ENCODE measurements at places on chromosomes 11 and 22. TPM values are rescaled to one million over a fixed set of nuclear protein-coding genes. Genes with fewer than 3 reads are reported as not detected.

- DNase-seq: no peak
- no peaks in the 10 kb centered on the region for H3K4me1 ChIP-seq
- H3K36me3 ChIP-seq: no peaks in the 10 kb centered on the region
- H3K4me3 ChIP-seq: no peak overlapping the region
- H3K27ac ChIP-seq: no peak overlapping the region
- no peaks in the 10 kb centered on the region for H3K27me3 ChIP-seq
These were observed 6.8 kb downstream of the ALDH3B2 start for GRCh38 chr11:67667490-67668191.

GRCh38 chr22:39313258-39314001, 6.0 kb downstream of the RPL3 start:
- H3K4me1 ChIP-seq: peaks cover 70% of the 10 kb centered on the region
- DNase-seq: no peak
- no peak overlapping the region for H3K4me3 ChIP-seq
- H3K27me3 ChIP-seq: no peaks in the 10 kb centered on the region
- H3K36me3 ChIP-seq: peaks cover 66% of the 10 kb centered on the region

DNA sequence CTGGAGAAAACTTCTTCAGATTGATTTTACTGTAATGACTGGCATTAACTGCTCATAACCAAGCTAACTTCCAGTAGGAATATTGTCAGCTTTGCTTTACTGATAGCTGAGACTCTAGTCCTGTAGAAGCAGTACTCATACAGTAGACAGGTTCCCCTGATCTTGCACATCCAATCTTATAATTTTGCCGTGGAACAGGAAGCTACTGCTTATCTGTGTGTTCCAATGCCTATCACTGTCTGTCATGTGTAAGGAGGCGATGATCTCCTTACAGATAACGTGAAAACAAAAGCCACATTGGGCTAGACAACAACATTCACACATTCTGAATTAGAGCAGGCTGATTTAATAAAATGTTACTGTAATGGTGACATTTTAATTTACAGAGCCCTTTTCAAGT, 13.2 kb downstream of the HSD17B12 start:
- no peak overlapping the region for H3K27ac ChIP-seq
- no peak for DNase-seq
- H3K27me3 ChIP-seq: no peaks in the 10 kb centered on the region
- H3K4me1 ChIP-seq: no peaks in the 10 kb centered on the region
- no peaks in the 10 kb centered on the region for H3K36me3 ChIP-seq

GRCh38 chr22:25757686-25758085, 15.7 kb downstream of the MYO18B start:
- DNase-seq: no peak
- no peaks in the 10 kb centered on the region for H3K27me3 ChIP-seq
- H3K4me3 ChIP-seq: no peak overlapping the region

CDC42EP2 gene
- total RNA-seq: 18.3 TPM

C22orf31 gene
- total RNA-seq: not detected

BLID gene
- not detected for total RNA-seq

TBX10 gene
- total RNA-seq: not detected

GNAZ gene
- total RNA-seq: 18.4 TPM

CCND1 gene
- 141 TPM for total RNA-seq

GRCh38 chr11:129090056-129090455, 102.1 kb downstream of the ARHGAP32 start:
- no peak for DNase-seq
- no peaks in the 10 kb centered on the region for H3K4me1 ChIP-seq
- no peaks in the 10 kb centered on the region for H3K36me3 ChIP-seq
- no peaks in the 10 kb centered on the region for H3K27me3 ChIP-seq

OOSP1 gene
- total RNA-seq: not detected

GRCh38 chr22:22740560-22741276, 96.3 kb downstream of the GGTLC2 start:
- no peaks in the 10 kb centered on the region for H3K36me3 ChIP-seq
- H3K4me1 ChIP-seq: no peaks in the 10 kb centered on the region
- H3K27me3 ChIP-seq: no peaks in the 10 kb centered on the region
- H3K27ac ChIP-seq: no peak overlapping the region
- no peak overlapping the region for H3K4me3 ChIP-seq

DNA sequence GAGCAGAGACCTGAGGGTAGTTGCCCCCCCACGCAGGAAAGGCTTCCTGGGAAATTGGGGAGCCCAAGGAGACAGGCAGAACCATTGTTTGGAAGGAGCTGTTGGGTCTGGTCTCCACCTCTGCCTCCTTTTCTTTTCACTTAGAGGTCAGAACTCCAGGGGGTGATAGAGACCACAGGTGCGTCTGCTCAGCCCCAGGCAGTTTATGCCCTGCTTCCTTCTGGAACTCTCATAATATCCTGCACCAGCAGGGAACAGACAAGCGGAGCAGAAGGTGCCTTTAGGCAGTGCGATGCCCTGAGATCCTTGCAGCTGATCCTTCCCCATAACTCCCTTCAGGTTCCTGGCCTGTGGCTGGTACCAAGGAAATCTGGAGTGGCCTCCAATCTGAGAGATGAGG, 120.2 kb downstream of the NECTIN1 start:
- no peaks in the 10 kb centered on the region for H3K27me3 ChIP-seq
- H3K36me3 ChIP-seq: no peaks in the 10 kb centered on the region
- DNase-seq: no peak
- no peaks in the 10 kb centered on the region for H3K4me1 ChIP-seq
- no peak overlapping the region for H3K27ac ChIP-seq
- H3K4me3 ChIP-seq: no peak overlapping the region

GRCh38 chr11:35785287-35786167, 123.0 kb downstream of the TRIM44 start:
- no peaks in the 10 kb centered on the region for H3K27me3 ChIP-seq
- H3K27ac ChIP-seq: no peak overlapping the region
- H3K4me1 ChIP-seq: peaks cover 43% of the 10 kb centered on the region

DNA sequence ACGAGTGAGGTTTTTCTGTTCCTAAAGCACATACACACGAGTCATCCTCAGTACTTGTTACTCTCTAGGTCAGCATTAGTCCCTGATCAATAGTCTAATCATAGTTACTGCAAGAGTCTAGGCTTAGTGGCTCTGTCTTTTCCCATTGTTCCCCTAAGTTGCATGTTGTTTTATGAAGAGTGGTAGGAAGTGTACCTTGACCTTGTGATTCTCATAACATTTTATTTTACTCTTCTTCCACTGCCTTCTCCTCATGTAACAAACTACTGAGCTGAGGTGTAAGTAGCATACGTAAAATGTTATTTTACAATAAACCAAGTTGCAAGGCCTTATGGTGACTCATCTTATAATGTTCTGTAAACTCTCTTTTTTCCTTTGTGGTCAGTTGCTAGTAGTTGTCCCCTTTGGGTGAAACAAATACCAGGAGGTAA, 15.0 kb downstream of the METTL15 start:
- H3K4me3 ChIP-seq: no peak overlapping the region
- H3K27ac ChIP-seq: no peak overlapping the region
- no peak for DNase-seq
- no peaks in the 10 kb centered on the region for H3K27me3 ChIP-seq
- peaks cover 17% of the 10 kb centered on the region for H3K36me3 ChIP-seq

DNA sequence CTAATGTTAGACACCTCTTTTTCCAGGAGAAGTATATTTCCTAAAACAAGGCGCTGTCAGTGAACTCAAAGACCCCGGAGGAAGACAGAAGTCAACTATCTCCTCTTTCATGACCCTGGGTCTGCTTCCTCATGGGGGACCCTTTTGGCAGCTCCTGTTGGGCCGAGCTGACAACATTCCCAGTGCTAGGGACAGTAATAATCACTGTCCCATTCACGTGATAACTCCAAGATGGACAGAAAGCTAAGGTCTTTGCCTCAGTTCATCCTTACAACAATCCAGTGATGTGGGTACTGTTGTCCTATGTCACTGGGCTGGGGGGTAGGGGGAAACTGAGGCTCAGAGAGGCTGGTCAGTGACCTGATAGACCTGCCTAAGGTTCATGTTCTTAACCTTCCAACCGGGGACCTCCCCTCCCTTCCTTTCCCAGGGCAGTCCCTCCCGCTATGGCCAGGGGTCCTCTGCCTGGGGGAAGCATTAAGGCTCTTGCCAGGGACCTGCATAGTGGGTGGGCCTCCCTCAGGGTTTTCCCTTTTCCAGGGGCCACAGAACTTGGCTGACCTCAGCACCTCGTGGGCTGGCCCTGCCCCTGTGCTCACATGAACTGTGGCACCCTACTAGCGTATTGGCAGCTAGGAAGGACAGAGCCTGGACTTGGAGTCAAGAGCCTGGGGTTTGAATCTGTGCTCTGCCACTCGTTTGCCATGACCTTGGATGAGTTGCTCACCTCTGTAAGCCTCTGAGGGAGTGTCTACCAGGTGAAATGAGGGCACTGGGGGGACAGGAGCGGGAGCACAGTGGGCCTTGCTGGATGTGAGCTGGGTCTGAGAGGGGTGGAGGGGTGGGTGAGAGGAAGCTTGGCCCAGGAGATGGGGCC, 53.6 kb downstream of the LRRC32 start:
- no peaks in the 10 kb centered on the region for H3K36me3 ChIP-seq
- H3K27me3 ChIP-seq: no peaks in the 10 kb centered on the region
- no peak overlapping the region for H3K4me3 ChIP-seq

DNA sequence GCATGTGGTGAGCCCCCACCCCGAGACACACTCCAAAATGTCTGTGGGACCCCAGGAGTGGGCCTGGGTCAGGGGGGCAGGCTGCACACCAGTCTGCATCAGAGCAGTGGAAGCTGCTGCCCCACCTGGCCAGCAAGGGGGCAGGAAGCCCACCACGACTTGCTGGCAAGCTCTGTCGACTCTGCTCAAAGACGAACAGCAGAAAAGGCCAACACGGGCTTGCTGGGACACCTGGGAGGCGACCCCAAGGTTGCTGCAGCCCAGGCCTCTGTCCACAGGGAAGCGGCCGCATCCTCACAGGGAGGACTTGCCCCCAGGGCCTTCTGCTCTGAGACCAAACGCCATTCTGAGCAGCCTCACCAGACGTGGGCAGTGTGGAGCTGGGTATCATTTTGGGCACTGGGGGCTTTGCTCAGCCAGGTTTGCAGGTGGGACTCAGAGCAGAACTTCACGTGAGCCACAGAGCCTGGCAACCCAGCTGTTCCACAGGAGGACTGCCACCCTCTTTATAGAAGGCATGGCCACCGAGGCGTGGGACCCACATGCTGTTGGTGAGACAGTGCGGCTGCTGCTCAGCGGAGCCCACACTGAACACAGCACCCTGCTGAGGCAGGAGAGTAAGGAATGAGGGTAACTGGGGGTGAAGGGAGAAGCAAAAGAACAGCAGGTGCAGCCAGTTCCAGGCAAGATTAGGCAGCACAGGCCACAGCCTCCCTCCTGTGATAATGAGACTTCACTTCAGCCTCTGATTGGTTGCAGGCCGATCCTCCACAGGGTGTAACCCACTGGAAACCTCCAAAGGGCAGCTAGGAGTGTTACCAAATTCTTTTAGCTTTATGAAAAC, 11.0 kb downstream of the IL17REL start:
- DNase-seq: no peak
- H3K27me3 ChIP-seq: peaks cover 45% of the 10 kb centered on the region
- no peaks in the 10 kb centered on the region for H3K36me3 ChIP-seq
- H3K4me1 ChIP-seq: peaks cover 42% of the 10 kb centered on the region
- H3K4me3 ChIP-seq: no peak overlapping the region

TMEM218 gene
- total RNA-seq: 8.0 TPM

DNA sequence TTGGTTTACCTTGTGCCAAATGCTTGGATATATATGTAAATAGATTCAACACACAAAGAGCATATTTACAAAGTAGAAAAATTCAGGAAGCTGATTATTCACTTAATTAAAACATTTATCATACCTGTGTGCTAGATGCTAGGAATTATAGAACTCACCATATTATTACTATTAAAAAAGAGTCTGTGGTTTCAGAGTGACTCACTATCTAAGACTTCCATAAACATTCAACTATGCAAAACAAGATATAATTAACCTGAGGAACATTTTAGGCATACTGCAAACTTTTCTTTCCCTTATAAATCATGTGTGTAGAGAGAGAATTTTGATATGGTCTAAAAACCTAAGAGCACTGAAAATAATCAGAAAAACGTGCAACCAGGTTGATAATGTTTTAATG, 27.3 kb downstream of the CTSC start:
- H3K36me3 ChIP-seq: no peaks in the 10 kb centered on the region
- H3K27me3 ChIP-seq: no peaks in the 10 kb centered on the region
- H3K27ac ChIP-seq: no peak overlapping the region
- DNase-seq: no peak
- H3K4me3 ChIP-seq: no peak overlapping the region

GRCh38 chr11:85132851-85133585, 494.1 kb downstream of the DLG2 start:
- no peaks in the 10 kb centered on the region for H3K4me1 ChIP-seq
- no peaks in the 10 kb centered on the region for H3K27me3 ChIP-seq
- no peaks in the 10 kb centered on the region for H3K36me3 ChIP-seq
- H3K27ac ChIP-seq: peak overlapping the region; percentile 7
- peak overlapping the region; percentile 15 for H3K4me3 ChIP-seq

GRCh38 chr11:47104261-47104950, 72.3 kb downstream of the ARFGAP2 start:
- no peaks in the 10 kb centered on the region for H3K36me3 ChIP-seq
- H3K27ac ChIP-seq: no peak overlapping the region
- H3K4me1 ChIP-seq: peaks cover 16% of the 10 kb centered on the region
- H3K4me3 ChIP-seq: no peak overlapping the region

LYVE1 gene
- 62.8 TPM for total RNA-seq

GRCh38 chr22:26453812-26454500, 24.9 kb downstream of the ASPHD2 start:
- DNase-seq: no peak
- peaks cover 86% of the 10 kb centered on the region for H3K36me3 ChIP-seq
- H3K27ac ChIP-seq: no peak overlapping the region
- H3K27me3 ChIP-seq: no peaks in the 10 kb centered on the region

DNA sequence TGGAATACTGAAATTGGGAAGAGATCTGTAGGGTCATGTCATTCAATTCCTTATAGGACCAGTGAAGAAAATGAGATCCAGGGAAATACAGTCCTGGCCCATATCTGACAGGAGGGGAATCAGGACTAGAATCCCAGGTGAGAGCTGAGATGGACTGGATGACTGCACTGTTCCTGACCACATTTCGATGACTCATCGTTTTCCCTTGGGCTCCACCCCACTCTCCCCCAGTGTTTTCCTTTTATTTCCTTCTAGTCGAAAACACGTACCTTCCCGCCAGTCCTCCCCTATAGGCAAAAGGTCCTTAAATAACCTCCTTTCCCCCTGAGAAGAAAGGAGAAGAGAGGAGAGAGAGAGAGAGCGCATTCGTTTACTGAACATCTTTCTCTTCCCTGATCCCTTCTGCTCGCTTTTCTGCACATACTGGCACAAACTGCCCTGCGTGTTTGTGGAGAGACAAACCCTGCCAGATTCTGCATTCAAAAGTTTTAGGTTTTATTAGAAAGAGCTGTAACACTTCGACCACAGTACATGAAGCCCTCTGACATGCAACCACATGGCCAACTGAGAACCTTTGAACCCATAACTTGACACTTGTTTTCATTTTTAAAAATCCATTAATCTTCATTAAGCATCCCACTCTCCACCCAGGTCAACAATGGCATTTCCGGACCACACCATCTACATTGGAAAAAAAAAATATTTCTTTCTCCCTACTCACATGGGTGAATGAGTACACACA, 565.7 kb downstream of the METTL15 start:
- no peaks in the 10 kb centered on the region for H3K4me1 ChIP-seq
- H3K4me3 ChIP-seq: no peak overlapping the region
- H3K27me3 ChIP-seq: no peaks in the 10 kb centered on the region
- no peaks in the 10 kb centered on the region for H3K36me3 ChIP-seq
- DNase-seq: peak; percentile 6

CDPF1 gene
- not detected for total RNA-seq

P2RX6 gene
- total RNA-seq: 0.55 TPM

DGCR6 gene
- total RNA-seq: 0.89 TPM

TMEM121B gene
- not detected for total RNA-seq

MYBPC3 gene
- 0.72 TPM for total RNA-seq
